HT-29 (cell line): ENCODE measurements at places on chromosomes 5 and 9.

GRCh38 chr5:167633931-167634341 lies 657.5 kb upstream of the WWC1 start:
- DNase-seq = no peak

DNA sequence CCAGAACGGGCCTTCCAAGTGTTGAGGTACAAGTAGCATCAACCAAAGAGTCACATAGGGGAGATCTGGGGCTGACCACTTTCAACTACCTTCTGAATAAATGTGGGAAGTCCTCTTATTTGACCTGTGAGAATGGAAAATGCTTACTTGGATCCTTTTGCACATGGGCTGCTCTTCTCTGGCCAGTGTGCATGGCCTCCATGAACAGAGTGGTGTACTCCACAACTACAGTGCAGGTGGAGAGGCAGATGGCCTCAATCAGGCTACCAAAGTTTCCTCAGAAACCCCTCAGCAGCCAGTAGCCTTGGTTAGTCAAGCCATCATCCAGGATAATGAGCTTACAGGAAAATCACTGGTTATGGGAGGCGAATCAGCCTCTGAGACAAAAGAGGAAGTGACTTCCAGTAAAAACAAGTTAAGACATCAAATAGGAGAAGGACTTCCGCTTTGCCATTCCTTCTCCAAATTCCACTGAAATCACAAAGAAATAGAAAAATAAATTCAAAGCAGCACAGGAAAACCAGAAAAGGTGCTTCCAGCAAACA lies 18.3 kb upstream of the FCHO2 start:
- DNase-seq = no peak

DNA sequence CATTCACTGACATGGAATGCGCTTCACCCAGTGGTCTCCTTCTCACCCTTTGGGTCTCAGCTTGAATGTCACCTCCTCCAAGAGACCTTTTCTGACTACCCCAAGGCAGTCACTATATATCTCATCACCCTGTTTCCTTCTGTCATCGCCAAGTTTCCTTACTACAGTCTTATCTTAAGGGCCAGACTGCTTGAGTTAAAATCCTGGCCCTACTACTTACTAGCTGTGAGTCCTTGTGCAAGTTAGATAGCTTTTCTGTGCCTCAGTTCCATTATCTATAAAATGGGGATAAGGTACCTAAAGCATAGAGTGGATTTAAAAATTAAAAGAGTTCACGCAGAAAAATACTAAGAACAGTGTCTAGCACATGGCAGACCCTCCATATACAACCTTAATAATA lies 132.4 kb downstream of the GABBR2 start:
- DNase-seq = no peak

DNA sequence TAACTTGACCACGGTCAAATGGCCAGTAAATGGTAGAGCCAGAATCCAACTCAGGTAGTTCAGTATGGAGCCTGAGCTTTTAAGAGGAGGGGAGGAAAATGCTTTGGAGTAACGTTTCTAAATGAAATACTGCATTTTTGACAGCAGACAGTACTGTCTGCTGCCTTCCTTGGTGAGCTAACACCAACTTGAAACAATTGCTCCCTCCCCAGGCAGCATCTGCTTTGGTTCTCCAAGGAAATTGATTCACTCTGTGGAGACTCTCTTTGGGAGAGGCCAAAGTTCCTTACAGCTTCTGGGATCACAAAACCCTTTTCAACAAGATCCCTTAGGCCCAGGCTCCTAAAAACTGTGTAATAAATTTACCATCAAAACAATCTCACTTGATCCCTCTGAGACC lies 75.2 kb upstream of the SSBP2 start:
- DNase-seq = no peak

- DNase-seq = no peak
Measured at GRCh38 chr9:28692012-28692411, 1118.7 kb upstream of the C9orf72 start.

DNA sequence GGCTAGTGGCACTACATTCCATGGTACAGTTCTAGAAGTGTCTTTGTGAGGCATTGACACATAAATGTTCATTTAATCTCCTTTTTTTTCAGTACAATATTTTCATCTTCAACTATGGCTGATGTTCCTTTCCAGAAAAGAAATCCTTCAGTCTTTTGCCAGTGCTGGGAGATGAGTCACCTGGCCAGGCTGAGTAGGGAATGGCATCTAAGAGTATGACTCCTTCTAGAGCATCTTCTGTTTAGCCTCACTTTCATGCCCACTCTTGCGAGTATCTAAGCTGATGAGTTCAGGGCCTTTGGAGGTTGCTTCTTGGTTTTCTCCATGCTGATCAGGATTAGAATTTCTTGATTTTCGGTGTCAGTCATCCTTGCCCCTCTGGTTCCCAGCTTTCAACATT lies 124.4 kb downstream of the SLC28A3 start:
- no peak for DNase-seq

GRCh38 chr5:162067655-162068411 lies at the start of gene GABRG2:
TSS of gene GABRG2 (plus strand) at chr5:162067773. CDS start at chr5:162068000, 227 bp downstream.
- no peak for DNase-seq

DNA sequence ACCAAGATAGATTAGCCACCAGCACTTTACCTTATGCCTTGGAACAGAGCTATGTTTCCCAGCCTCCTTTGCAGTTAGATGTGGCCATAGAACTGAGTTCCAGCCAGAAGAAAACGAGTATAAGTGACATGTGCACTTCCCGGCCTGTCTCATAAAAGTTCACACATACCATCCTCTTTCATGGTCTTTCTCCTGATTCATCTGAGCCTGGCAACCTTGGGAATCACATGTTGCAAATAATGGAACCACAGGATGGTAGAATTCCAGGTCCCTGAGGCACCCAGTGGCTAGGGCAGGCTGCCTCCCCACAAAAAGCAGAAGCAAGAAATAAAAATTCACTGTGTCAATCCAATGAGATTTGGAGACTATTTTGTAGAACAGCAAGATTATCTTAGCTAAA lies 128.1 kb downstream of the PDE4D start:
- no peak for DNase-seq

DNA sequence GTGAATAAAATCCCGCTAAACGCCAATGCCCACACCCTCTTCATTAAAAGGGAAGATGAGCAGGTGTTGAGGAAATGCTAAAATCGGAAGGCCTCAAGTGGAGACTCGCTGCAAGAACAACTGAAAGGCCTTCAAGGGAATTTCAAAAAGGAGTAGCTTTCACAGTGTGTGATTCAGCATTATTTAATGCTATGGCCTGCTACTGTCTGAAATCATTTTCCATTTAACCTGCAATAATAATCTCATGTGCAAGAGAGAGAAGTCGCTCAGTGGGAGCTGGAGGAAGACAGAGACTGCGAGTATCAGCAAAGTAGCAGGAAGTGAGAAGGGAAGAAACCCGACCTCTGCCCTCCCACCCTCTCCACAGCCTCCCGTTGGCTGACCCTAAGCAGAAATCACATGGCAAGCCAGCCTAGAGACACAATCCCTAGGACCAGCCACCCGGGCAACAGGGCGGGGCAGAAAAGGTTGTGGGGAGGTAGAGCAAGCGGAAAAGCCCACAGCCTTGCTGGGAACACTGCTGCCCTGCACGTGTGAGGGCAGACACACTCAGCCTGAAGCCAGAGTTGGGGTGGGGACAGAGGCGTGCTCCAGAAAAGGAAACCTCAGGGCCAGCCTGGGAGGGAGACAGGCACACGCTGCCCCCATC lies 39.9 kb upstream of the CTSL start:
- DNase-seq = no peak

- no peak for DNase-seq
Measured at GRCh38 chr9:90795871-90796317, 5.7 kb upstream of the SYK start.

GRCh38 chr9:77876590-77876989 lies 155.0 kb downstream of the GNAQ start:
- no peak for DNase-seq

GRCh38 chr5:151238303-151238741 lies 14.4 kb upstream of the CCDC69 start:
- DNase-seq = no peak

DNA sequence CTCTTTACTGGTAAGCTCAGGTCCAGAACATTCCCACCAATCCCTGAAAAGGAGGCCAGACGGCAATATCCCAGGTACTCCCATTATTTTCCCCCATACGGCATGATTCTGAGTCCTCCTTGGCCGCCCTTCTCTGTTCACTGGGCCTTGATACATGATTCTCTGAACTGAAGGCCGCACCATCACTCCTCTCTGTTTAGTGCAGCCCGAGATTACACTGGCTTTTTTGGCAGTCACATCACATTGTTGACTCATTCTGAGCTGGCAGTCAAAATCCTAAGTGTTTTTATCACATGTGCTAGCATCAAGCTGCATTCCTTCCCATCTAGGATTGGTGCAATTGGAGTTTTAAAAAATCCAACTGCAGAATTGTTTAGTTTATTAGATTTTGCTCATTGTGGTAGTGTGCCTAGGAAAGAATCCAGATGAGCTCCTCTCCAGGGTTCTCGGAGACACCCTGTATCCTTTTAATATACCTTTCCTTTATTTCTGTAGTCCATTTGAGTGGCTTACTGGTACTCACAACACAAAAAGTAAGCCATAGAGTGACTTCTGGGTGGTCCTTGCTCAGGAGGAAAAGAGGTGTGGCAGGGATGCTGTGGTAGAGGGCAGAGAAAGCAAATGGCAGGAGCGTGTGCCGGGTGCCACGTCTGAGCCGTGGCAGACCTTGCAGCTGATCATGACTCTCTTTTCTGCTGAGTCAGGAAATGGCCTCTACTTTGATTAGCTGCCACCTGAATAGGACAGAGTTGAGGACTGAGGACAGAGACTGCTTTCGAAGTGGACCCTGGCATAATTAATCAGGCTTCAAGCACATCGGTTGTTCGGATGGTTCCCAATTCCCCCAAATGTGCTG lies 121.1 kb upstream of the IL12B start:
- DNase-seq = no peak

DNA sequence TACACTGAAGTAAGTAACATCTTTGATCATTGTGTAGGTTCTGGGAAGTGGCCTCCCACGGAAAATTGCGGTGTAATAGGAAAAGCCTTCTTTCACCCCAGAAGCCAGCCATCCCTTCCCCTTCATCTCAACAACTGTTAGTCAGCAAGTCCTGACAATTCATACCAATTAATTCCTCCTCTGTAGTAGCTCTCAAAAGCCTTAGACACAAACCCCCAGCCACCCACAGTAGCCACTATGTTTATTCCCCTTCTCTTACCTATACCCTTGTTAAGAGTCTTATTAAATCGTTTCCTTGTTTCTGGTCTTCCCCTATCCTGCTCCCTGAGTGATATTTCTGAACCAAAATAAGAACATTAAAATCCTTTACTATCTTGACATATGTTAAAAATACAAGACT lies 143.6 kb downstream of the PCSK5 start:
- DNase-seq = no peak

GRCh38 chr9:100803956-100804355 lies 224.6 kb upstream of the PLPPR1 start:
- no peak for DNase-seq

- no peak for DNase-seq
Measured at GRCh38 chr9:26687421-26687820, 205.2 kb downstream of the CAAP1 start.

- DNase-seq = no peak
Measured at GRCh38 chr9:37922363-37923117, 18.6 kb upstream of the SLC25A51 start.

DNA sequence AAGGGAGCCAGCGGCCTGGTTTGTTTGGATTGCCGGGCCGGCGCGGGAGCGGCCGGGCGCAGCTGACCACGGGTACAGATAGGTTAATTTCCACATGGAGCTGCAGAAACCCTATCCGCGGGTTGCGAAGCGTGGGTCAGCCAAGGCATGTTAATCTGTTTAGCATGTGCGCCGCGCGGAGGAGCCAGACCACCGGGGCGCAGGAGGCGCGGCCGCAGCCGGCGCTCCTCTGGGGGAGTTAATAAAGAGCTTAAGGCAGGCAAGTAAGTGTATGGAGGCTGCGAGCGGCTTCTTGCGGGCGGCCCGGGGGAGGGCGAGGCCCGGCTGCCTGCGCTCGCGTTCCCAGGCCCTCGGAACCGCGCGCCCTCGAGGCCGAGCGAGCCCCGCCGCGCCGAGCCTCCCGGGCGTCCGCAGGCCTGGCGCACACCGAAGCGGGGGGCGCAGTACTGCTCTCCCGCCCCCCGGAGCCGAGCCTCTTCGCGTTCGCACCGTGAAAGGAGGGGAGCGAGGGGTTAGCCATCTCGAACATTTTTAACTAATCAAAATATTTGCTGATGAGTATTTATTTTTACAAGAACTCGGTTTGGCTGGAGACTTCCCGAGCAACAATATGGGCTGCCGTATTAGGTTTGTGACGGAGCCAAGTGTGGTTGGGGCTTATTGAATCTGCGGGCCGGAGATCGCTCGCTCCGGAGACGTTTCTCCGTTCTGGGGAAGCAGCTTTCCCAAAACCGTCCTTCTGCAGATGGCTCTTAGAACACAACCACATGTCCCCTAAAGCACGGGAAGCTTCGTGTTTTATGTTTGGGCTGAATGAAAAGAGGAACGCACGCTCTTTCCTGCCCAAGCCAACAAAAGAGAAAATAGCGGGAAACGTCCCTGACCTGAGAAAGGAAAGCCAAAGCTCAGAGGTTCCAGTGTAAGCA lies 28.8 kb downstream of the FOXD1 start:
- DNase-seq = no peak

DNA sequence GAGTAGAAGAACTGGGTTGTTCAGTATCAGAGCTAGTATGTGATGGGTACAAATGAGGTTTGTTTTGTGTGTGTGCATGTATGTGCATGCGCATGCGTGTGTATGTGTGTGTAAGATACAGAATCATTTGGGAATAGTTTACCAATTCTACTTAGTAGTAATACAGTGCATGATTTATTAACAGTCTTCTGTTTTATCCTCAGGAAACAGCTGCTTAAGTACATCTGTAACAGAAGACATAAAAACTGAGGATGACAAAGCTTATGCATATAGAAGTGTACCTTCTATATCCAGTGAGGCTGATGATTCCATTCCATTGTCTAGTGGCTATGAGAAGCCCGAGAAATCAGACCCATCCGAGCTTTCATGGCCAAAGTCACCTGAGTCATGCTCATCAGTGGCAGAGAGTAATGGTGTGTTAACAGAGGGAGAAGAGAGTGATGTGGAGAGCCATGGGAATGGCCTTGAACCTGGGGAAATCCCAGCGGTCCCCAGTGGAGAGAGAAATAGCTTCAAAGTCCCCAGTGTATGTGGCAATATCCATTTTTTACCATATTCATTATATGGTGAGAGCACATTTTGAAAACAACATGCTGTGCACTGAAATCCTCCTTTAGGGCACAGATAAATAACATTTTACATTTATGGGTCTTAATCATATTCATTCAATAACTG lies 228.5 kb downstream of the KDM4C start:
- DNase-seq = no peak

- DNase-seq = peak; percentile 35
Measured at GRCh38 chr9:126704157-126704891, 90.6 kb downstream of the LMX1B start.

GRCh38 chr9:8096091-8096490 lies 296.5 kb upstream of the DMAC1 start:
- no peak for DNase-seq

GRCh38 chr9:86867804-86868313 lies 79.4 kb downstream of the GAS1 start:
- peak; percentile 37 for DNase-seq

DNA sequence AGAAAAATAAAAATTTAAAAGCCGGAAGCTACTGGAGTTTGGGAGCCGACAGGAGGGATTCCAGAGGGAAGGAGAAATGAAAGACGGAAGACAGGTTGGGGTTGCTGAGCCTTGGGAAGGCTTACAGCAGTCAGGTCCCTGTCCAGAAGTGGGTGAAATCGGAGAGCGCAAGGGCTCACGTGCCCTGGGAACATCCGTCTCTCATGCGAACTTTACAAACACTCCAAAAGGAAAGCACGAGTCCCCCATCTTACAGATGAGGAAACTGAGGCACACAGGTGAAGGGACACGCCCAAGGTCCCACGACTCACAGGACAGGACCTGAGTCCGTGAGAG lies 347 bp upstream of the OLFML2A start:
- no peak for DNase-seq
